ENCODE measurements at places on chromosomes 5 and 9.
A peak's percentile ranks its signal among the peaks of the same experiment; 100 is the strongest.

DNA sequence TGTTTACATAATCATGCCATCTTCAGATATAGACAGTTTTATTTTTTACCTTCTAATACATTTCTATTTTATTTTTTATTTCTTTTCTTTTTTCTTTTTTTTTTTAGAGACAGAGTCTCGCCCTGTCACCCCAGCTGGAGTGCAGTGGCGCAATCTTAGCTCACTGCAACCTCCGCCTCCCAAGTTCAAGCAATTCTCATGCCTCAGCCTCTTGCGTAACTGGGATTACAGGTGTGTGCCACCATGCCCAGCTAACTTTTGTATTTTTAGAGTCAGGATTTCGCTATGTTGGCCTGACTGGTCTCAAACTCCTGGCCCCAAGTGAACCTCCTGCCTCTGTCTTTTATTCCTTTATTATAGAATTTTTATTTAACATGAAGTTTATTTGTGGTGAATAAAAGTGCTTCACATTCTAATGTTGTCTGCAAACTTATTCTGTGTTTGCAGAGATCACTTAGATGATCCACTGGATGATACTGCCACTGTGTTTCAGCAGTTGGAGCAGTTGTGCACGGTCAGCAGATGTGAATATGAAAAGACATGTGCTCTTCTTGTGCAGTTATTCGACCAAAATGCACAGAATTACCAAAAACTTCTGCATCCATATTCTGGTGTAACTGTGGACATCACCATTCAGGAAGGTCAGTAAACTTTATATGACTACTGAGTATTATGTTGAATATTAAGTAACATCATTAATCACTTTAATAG lies 62.2 kb downstream of the RANBP17 start:
- DNase-seq: no peak

DNA sequence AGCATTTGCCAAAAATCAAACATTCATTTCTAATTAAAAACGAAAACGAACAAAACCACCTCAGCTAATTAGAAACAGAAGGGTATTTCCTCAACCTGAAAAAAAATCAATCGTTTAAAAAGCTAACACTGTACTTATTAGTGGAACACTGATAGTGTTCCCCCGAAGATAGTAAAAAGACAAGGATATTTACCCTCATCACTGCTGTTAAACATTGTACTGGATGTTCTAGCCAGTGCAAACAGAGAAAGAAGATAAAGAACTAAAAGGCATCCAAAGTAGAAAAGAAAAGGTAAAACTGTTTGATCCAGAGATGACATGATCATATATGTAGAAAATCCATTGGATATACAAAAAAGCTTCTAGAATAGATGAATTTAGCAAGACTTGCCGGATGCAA lies 508.3 kb downstream of the DMRTA1 start:
- DNase-seq: no peak

GRCh38 chr9:35856882-35857281 lies 13.3 kb downstream of the OR13J1 start:
- DNase-seq: no peak

- DNase-seq: no peak
Measured at GRCh38 chr9:91298311-91298710, 63.4 kb downstream of the AUH start.

DNA sequence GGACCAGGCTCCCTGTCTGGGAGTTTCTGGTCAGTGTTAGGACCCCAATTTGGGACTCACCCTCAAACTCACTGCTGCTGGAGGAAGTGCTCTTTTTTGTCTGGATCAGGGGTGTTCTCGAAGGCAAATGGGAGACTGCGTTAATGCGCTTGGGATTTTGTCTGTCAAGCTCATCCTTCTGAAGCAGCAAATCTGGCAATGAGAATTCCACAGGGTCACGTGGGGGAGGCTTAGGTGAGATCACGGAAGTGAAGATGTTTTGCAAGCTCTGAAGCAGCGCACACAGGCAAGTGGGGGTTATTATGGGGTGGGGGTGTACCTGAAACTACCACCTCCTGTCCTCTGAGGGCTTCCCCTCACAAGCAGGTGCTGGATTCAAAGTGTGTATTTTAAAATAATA lies 10.5 kb upstream of the TEX53 start:
- DNase-seq: no peak

GRCh38 chr9:113638490-113638889 lies 175.0 kb downstream of the RGS3 start:
- no peak for DNase-seq

GRCh38 chr9:134286471-134287245 lies 39.6 kb upstream of the RXRA start:
- DNase-seq: no peak

DNA sequence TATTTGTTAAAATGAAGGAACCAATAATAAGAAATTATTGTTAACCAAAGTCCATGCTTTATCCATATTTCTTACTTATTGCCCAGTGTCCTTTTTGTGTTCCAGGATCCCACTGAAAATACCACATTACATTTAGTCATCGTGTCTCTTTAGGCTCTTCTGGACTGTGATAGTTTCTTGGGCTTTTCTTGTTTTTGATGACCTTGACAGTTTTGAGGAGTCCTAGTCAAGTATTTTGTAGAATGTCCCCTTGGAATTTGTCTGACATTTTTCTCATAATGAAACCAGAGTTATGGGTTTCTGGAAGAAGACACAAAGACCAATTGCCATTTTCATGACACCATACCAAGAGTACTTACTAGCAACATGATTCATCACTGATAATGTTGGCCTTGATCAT lies 13.6 kb upstream of the COMMD10 start:
- no peak for DNase-seq

DNA sequence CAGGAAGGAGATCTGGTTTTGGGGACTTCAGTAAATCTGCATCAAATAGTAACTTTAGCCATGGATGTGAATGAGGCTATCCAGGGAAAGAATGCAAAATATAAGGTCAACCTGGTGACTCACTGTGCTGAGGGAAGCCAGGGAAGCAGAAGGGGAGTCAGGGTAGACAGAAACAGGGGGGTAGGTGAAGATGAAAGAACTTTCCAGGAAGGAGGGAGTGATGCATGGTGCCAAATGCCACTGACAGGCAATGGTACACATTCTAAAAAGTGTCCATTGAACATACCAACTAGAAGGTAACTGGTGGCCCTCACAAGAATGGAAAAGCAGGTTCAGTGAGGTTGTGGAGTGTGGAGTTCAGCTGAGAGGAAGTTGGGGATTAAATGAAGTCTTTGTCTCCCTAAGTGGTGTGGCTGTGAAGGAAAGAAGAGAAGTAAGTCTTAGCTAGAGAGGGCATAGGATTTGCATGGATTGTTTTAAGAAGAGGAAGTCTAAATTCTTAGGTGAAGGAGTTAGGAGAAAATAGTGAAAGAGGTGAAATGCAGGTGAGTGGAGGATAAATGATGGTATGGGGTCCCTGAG lies 35.5 kb downstream of the PALM2AKAP2 start:
- no peak for DNase-seq

DNA sequence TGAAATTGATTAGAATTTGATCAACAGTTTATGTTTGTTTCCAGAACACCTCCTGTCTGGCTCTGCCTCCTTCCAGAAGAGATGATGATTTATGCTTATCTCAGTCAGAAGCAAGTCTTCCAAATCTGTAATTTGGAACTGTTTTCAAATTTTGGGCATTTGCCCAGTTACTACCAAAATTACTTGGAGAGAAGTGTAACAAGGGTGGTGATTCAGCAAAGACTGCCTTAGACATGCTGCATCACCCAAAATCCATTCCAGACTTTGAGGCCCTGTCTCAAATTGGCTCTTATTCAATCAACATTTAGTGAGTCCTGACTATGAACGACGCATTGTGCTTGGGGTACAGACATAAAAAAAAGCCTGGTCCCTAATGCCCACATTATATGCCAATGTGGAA lies 89.4 kb downstream of the SH3TC2 start:
- DNase-seq: no peak

- DNase-seq: peak; percentile 23
Measured at GRCh38 chr5:134289509-134290113, 63.7 kb upstream of the PPP2CA start.

DNA sequence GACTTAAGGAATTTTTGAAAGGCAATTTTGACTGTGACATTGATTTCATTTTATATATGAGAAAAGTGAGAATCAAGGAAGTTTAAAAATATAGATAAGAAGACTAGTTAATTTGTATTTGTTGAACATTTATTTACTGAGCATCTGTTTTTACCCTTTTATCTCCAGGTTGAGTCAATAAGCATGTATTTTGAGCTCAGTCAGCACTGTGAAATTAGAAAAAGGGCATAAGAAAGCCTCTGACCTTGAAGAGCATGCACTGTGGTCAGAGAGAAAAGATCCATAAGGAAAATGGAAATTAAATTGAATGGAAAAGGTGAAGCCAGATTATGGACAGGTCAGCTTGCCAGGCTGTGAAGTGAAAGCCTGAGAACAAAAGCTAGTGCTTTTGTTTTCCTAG lies 44.4 kb downstream of the ELL2 start:
- DNase-seq: no peak

GRCh38 chr5:154081246-154081645 lies 42.5 kb downstream of the MFAP3 start:
- no peak for DNase-seq

DNA sequence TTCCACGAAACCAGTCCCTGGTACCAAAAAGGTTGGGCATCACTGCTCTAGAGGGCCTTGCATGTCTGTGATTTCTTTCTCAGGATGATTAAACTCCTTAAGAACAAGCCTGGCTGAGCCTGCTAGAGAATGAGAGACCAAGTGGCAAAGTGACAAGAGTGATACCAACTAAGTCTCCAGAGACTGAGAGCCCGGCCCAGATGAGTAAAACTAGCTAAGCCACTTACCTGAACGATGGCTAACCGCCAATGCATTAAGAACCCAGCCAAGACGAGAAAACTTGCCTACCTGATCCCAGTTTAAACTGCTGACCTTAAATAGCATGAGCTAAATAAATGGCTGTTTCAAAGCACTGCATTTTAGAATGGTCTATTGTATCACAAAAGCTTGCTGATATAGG lies 5.6 kb upstream of the CCDC152 start:
- DNase-seq: no peak

DNA sequence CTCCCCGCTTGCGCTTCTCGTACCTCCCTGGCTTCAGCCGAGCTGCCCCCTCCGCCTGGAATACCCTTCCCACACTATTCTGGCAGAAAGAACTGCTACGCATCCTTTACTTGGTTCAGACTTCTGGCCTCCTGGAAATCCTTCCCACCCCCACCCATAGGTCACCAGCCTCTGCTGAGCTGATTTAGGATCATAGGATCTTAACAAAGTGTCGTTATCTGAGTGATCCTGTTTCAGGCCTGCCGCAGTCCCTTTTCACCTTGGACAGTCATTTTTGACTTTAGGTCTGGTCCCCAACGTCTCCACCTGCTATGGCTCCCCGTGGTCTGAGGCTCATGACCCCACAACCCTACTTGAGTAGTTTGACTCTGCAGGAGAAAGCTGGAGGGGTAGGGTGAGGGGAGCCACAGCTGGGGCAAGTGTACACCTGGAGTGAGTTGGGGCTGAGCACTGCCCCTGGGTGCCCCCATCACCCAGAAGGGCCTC lies 27.3 kb downstream of the EGR1 start:
- DNase-seq: no peak

- no peak for DNase-seq
Measured at GRCh38 chr5:17714186-17714585, 79.9 kb downstream of the TAF11L14 start.

DNA sequence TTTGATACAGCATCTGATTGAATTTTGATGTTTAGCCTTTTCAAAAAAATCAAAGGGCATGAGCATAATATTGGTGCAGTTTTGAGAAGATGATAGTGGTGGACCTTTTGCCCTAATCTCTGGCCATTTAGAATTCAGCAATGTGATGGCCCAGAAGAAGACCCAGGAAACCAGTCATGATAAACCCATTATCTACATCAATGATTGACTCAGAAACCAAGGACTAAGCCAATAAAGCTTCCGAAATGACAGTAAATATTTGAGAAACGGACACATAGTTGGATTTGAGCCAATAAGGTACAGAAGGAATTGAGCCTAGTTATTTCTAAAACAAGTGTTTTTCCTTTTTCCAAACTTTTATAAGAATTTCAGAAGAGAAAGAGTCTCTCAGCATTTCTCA lies 1158.8 kb upstream of the DMAC1 start:
- no peak for DNase-seq

DNA sequence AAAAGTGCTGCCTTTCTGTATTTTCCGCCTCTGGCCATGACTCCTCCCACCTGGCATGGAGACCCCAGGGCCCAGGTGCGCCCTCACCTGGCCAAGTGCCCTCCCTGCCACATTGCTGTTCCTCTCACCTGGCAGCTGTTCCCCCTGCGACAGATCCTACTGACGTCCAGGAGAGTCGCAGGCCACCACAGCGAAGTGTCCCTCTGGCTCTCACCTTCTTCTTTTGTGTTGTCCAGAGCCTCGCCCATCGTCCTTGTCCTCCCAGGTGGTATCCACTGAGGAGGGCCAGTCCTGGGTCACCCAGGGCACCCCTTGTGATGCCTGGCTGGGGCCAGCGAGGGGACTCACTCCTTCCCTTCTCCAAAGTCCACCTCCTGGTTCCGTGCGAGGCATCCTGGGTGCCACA lies 2.6 kb downstream of the NKD2 start:
- peak; percentile 23 for DNase-seq

DNA sequence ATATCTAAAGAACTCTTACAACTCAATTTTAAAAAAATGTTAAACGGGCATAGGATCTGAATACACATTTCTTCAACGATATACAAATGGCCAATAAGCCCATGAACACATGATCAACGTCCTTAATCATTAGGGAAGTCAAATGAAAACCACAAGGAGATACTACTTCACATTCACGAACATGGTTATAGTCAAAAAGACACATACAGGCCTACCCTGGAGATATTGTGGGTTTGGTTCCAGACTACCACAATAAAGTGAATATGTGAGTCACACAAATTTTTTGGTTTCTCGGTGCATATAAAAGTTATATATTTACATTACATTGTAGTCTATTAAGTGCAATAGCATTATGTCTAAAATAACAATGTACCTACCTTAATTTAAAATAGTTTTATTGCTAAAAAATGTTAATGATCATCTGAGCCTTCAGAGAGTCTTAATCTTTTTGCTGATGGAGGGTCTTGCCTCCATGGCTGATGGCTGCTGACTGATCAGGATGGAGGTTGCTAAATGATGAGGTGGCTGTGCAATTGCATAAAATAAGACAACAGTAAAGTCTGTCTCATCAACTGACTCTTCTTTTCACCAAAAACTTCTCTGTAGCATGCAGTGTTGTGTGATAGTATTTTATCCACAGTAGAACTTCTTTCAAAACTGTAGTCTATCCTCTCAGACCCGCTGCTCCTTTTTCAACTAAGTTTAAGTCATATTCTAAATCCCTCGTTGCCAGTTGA lies 15.1 kb downstream of the AK3 start:
- DNase-seq: no peak

DNA sequence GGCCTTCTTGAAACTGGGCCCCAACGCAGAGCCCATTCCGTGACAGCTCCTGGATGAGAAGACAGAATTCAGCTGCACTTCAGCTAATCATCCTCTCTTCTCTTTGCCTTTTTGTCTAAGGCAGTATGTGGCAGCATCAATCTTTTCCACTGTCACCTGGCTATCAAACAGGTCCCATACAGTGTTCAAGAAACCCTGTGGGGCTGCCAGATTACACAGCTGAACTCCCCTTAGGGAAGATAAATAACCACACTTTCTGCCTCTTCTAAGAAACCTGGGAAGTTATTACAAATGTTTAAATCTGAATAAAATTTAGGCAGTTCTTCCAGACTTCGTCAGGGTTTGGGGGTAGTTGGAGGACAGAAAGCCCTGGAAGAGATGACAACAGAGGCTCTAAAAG lies 61.0 kb downstream of the SPEF2 start:
- DNase-seq: no peak
